Adrenal gland (tissue), 19 donors: ENCODE measurements at places on chromosomes 12 and 14.

- DNase-seq = no peak
These were observed 33.3 kb upstream of the C12orf50 start for GRCh38 chr12:88062474-88062873.

- DNase-seq = no peak
These were observed 144.1 kb upstream of the PTPRQ start for GRCh38 chr12:80299976-80300375.

- DNase-seq = peak; percentile 92
These were observed 9.8 kb downstream of the FAM222A start for GRCh38 chr12:109723311-109723881.

- DNase-seq = no peak
These were observed 80.2 kb downstream of the ANO6 start for GRCh38 chr12:45296046-45296586.

GRCh38 chr14:104530646-104531045 is 48.9 kb upstream of the C14orf180 start:
- no peak for DNase-seq

- peak; percentile 26 for DNase-seq
These were observed 8.5 kb upstream of the SOCS2 start for GRCh38 chr12:93563807-93564538.

DNA sequence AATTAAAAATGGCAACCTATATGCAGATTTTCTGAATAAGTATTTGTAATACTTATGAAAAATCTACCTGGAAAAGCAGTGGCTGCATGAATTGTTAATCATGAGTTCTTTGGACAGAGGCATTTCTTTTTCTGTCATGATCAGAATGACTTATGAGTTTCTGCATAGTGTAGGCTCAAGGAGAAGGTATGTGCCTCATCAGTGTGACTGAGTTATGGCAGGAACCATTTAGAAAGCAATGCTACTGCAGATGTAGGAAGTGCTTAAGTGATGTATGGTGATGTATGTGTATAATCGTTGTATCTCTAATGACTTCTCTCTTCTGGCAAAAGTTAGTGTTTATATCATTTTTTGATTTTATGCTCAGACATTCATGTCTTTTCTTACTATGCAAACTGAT is 816.4 kb upstream of the FBXO33 start:
- no peak for DNase-seq

DNA sequence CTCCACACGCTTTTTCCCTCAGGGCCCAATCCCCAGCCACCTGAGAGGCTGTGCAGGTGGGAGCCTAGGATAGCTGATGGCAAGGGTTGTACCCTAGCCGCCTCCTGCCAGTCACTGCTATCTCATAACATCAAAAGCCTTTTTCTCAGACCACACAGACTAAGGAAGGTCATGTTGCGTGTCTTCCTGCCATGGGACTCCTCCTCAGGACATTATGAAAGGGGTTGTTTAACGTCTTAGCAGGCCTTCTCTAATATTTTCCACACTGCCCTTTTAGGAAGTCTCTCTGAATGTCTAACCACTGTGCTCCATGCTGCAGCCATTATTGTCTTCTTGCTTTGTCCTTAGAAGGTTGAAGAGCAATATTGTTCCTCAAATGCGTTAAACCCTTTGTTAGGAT is 7.6 kb upstream of the SMUG1 start:
- no peak for DNase-seq

DNA sequence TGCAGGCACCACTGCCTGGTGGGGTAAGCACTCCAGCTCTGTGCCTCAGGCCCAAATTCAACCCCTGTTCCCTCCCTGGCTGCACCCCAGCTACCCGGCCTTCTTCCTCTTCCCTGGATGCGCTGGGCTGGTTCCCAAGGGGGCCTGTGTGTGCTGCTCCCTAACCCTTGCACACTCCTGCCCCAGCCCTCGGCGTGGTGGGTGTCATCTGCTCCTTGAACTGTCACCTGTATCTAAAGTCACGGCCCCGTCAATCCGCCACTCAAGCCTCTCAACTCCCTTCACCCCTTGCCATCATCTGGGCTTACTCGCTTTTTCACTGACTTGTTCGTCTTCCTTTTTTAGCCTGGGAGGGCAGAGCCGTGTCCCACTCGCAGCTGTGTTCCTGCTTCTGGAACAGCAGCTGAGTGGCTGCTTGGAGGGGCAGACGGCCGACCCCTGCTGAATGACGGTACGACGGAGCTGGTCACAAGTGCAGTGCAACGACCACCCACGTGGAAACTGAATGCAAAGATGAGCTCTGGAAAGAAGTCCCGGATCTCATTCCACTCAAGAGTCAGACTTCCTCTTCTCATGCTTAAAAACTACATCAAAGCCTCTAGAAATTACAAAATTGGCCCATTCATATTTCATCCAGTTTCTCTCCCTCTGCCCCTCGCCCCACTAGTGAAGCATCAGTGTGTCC is 138.9 kb downstream of the PIWIL1 start:
- no peak for DNase-seq

- no peak for DNase-seq
These were observed 1315.2 kb downstream of the LRFN5 start for GRCh38 chr14:42921901-42922300.

GRCh38 chr12:41556176-41556575 is 368.1 kb downstream of the PDZRN4 start:
- no peak for DNase-seq

DNA sequence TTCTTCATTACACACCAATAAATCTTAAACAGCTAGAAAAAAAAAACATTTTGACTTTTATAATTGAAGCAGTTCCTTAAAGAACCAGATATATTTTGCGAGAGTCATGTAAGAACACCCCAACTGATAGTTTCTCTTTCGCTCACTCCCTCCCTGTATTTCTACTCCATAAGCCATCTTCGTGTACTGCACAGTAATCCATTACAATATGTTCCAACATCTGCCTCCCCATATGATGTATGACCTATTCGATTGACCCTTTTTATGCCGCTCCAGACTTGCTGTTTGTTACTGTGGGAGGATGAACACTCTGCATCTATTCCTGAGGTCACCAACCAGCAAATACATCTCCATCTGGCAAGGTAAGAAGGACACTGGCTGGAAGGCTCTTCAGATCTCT is 331.7 kb downstream of the SOX5 start:
- DNase-seq = no peak

- peak; percentile 42 for DNase-seq
These were observed 7.3 kb upstream of the CACNB3 start for GRCh38 chr12:48810903-48811431.

- no peak for DNase-seq
These were observed 24.5 kb downstream of the SLC16A7 start for GRCh38 chr12:59620326-59620725.

GRCh38 chr14:91036741-91037469 is 23.5 kb downstream of the RPS6KA5 start:
- DNase-seq = no peak

DNA sequence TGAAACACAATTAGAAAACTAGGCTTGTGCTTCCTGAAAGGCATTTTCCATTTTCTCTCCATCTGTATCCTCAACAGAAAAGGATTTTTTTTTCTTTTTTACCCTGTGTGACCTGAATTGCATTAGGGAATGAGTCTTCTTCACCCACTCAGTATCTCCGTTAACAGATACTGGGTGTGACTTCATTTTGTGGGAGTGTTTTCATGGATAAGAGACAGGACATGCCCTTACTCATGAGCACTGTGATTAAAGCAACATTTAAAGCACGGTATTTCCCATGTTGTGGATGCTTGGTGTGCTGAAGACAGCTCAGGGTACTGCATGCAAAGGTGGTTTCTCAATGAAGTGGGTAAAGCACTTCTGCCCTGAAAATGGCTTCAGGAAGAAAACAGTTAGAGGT is 1397.3 kb upstream of the TMEM132C start:
- DNase-seq = no peak

DNA sequence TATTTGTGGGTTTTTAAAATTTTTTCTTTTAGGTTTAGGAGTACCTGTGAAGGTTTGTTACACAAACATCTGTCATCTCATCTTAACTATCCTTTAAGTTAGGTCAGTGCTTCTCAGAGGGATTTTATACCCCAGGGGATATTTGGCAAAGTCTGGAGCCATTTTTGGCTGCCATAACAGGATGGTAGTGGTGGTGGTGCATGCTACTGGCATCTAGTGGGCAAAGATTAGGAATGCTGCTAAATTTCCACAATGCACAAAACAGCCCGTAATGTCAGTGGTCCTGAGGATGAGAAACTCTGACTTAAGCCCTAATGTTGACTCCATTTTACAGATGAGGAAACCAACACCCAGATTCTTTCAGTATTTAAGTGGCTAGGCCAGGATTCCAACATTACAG is 85.2 kb upstream of the MYF6 start:
- no peak for DNase-seq

DNA sequence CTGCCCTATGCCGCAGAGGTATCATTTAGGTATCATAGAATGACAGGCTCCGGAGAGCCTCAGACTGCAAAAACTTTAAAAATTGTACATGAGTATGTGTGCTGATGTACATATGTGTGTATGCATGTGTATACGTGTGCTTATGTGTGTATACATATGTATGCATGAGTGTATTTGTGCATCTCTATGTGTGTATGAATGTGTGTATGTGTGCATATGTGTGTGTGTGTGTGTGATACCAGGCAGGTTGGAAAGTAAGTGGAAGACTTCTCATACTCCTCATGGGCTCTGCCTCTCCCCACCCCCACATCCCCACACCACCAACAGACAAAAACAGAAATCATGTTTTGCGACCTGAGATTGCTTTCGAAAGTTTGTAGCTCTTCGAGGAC is 621 bp upstream of the TMEM117 start:
- DNase-seq = no peak

DNA sequence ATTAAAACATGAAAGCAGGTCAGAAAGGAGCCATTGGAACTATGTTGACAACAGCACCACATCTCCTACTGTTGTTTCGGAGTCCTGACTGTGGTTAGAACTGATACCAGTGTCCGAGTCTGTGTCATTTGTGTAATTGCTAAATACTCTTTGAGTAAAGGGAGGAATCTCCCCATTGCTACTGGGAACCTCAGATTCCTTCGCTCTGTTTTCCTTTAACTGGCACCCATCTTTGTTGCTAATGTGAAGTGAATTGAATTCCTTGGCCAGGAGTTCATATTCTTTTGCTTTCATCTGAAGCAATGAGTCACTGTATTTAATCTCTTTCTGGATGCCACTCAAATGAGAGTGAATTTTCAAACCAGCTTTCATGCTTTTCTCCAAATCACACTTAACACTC is 31.5 kb downstream of the RASSF9 start:
- DNase-seq = no peak

DNA sequence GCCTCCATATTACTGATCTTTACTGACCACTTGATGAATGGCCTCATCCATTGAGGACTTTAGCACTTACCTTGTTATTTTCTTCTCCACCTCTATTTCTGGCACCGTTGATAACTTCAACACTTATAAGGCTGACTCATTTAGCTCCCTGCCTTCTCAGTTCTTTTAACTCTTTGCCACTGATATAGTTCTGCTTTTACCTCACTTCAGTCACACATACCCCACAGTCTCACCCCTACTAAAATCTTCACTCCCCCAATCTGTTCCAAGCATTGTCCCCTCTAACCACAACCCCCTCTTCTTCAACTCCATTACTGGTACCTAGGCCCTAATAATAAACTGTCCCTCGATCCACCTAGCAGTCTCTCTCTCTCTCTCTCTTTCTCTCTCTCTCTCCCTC is 141.0 kb downstream of the PAH start:
- no peak for DNase-seq
